Ammon's horn (tissue), 1 donor: ENCODE measurements at places on chromosomes 1 and 21.

DNA sequence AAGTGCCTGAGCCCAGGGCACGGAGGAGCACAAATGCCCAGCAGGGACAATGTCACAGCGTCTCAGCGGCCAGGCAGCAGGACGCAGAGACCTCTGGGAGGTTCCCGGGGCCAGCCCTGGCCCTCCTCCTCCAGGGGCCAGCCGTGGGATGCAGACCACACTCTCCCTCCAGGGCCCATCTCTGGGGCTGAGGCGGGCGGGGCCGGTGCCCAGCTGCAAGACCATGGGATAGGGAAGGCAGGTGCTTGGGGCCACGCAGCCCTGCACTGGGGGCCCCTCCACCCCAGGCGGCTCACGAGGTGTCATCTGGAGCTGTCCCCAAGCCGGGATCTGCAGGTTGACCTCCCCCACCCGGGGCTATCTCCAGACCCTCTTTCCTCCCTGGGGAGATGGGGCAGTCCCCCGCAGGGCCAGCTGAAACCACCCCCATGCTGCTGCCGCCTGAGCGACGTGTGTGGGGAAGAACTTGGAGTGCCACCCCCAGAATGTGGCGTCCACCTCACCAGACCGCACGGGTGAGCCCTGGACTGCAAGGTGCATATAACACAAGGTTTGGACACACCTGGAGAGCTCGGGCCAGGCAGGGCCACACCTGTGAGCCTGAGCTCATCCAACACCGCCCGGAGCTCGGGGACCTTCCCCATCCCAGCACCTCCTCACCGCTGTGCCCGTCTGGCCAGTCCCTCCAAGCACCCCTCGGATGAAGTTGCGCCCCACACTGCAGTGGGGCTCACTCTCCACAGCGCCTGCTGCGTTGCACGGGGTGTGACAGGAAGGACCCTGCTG, 4.1 kb upstream of the TTLL10 start:
- no peak for DNase-seq

- DNase-seq, result no peak
Observed at GRCh38 chr1:186079084-186079684, 295.9 kb downstream of the TPR start.

GRCh38 chr21:42366292-42367010, at the start of gene TFF1:
TSS of gene TFF1 (minus strand) at chr21:42366535. CDS start at chr21:42366495, 40 bp downstream.
- DNase-seq, result no peak

DNA sequence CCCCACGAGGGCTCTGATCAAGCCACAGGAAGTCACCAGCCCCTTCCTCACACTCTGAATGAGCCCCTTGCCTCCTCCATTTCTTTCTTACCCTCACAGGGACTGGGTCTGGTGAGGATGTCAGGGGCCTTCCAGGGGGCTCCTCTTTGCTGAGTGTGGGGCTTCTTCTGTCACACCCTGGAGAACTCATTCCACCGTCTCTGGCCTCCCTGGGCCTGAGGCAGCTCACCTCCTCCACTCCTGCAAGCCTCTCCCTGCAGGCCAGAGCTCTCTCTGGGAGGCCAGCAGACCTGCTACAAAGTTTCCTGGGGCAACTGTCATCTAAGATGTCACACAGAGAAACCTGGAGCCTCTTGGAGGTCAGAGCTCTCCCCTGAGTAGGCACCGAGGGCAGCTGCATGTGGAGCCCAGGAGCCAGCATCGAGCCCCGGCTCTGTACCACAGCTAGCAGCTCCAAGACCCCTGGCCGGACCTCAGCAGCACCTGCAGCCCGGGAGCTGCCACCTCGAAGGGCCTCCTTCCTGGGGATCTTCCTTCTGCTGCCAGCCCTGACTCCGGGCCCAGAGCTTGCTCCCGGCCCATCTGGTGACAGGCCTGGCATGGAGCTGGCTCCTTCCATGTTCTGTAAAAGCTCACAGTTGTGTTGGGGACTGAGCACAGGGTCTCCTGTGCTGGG, 1.1 kb downstream of the SPOCD1 start:
- no peak for DNase-seq

DNA sequence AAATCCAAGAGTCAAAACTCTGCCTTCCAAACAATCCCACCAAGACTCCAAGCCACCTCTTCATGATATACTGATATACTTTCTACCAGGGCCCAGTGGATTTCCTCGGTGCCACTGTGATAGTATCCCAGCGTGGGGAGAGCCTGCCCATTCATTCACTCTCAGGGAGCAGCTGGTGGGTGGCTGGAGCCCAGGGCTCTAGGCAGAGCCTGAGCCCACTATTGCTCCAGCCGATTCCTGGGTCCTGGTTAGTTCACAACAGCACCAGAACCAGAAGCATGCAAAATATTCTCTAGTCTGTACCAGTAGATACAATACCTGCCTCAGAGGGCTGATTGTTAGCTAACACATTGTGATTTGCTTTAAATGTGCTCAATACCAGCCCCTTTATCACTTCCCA, 831 bp downstream of the CSRP1 start:
- peak; percentile 57 for DNase-seq

DNA sequence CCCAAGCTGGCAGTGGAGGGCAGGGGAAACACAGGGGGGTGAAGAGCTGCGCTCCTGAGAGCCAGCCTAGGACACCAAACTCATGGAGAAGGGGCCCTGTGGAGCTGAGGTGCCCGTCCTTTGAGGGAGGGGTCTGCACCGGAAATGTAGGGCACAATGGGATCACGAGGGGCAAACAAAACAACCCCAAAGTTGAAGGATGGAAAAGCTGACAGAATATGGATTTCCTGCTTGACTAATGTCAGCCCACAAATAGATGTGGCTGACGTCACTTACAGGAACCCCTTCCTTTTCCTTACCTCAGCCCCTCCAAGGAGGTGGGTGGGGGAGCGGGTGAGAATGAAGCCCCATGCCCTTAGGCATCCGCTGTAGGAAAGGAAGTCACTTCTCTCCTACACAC, 110.9 kb downstream of the KCNN3 start:
- no peak for DNase-seq

GRCh38 chr1:42973799-42974198, 15.1 kb upstream of the SLC2A1 start:
- DNase-seq, result no peak

- DNase-seq, result no peak
Observed at GRCh38 chr1:46137916-46138315, 5.5 kb upstream of the PIK3R3 start.

DNA sequence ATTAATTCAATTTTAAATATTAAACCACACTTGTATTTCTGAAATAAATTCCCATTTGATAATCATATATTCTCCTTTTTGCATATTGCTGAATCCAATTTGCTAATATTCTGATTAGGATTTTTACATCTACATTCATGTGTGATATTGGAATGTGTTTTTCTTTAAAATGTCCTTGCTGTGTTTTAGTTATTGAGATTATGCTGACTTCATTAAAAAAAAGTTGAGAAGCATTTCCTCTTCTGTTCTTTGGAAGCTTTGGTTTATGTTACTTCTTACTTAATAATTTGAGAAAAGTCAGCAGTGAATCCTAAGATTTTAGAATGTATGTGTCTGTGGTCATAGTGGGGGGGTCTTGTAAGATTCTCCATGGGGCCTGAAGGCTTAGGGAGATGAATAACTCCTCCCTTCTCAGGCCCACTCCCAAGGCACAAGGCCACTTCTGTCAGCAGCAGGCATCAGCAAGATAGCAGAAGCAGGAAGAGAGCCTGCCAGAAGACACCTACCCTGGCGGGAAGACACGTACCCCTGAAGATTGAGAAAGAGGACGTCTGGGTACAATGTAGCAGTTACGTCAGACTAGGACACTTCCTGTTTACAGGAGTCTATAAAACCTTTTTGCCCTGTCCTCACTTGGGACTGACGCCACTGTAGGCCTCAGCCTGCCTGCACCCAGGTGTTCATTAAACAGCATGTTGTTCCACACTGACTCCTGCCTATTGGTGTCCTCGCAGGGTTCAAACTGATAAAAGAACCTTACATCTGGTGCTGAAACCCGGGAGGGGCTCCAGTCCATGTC, 56.9 kb downstream of the ODF2L start:
- no peak for DNase-seq

GRCh38 chr21:35406635-35407034, 357.5 kb upstream of the RUNX1 start:
- DNase-seq, result no peak

DNA sequence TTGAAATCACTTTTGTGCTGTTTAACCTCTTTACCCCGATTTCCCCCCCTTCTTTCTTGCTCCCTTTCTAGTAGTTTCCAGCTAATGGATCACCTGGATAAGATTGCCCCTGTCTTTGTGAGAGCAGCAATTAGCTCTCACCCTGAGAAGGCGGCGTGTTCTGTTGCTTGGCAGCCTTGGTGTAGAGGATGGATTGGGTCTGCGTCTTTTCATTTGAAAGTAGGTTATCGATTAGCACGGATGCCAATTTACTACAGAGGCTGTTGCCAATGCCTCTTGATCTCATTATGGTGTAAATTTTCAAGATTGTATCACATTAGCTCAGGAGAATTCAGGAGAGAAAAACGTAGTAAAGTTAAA, 26.4 kb downstream of the KIF26B start:
- no peak for DNase-seq

GRCh38 chr1:45979778-45980176, 152.7 kb downstream of the PIK3R3 start:
- DNase-seq, result no peak

DNA sequence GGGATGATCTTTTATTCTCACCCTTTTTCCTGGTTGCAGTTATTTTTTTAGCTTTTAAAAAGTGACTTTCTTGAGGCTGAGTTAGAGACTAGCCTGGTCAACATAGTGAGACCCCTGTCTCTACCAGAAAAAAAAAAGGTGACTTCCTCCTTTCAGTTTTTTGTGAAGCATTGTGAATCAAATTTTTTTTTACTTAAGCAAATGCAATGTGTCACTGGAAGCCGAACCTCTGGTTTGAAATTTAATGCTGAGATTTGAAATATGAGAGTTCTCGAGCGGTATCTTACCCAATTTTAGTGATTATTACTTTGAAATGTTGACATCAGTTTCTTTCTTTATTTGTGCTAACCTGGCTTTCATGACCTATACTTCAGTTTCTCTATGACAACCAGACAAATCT, 3.6 kb downstream of the CAP1 start:
- DNase-seq, result no peak

GRCh38 chr1:110561596-110561995, 42.6 kb upstream of the KCNA10 start:
- no peak for DNase-seq

- DNase-seq, result no peak
Observed at GRCh38 chr1:156135930-156136871, 17.2 kb upstream of the SEMA4A start.

- DNase-seq, result no peak
Observed at GRCh38 chr1:5933050-5933449, 59.2 kb downstream of the NPHP4 start.

GRCh38 chr1:113641396-113641795, 117.9 kb downstream of the PHTF1 start:
- no peak for DNase-seq

GRCh38 chr1:96772349-96772748, 50.8 kb downstream of the PTBP2 start:
- no peak for DNase-seq

GRCh38 chr1:101283443-101283842, 46.6 kb downstream of the S1PR1 start:
- DNase-seq, result no peak

DNA sequence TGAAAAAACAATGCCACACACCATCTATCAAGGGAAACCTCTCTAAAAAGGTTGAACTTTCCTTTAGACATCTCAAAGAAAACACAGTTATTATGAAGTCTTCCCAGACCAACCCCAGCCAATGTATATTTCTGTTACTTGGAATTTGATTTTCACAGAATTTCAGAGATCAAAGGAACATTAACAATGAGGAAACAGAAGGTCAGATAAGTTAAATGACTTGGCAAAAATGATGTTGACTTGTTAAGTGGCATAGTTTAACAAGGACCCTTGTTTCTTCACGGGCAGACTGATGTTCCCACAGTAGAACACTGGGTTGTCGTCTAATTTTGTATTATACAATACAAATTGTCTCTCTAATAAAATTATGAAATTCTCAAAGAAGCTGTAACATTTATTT, 29.0 kb downstream of the NME7 start:
- no peak for DNase-seq

DNA sequence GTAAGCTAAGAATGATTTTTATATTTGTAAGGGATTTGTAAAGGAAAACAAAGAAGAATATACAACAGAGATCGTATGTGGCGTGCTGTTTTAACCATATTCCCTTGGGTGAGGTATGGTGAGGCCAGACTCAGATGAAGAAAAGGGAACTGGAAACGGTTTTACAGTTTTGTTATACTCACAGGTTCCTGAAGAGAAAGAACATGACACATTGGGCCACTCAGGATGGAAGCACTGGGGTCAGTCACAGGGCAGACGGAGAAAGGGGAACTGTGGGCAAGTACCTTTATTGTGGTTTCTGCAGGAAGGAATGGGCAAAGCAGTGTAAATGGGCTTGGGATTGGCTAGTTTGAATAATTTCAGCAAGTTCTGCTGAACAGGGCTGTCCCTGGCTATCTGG, 177.4 kb downstream of the LBR start:
- DNase-seq, result no peak

DNA sequence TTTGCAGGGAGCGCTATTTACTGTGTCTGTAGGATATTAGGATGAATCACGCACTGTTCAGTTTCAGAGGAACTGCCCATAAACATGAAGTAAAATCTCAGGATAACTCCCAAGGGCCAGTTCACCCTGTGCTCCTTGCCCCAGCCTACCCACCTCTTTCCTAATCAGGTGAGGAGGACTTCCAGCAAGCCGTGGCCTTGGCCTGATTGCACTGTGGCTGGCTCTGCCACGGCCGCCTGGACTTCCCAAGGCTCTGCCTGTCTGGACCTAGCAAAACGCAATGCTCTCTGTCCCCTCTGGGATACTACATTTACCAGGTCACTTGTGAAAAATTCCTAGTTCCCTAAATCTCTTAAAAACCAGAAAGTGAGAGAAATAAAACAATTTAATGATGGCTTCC, 7.4 kb upstream of the ASCL5 start:
- DNase-seq, result no peak

DNA sequence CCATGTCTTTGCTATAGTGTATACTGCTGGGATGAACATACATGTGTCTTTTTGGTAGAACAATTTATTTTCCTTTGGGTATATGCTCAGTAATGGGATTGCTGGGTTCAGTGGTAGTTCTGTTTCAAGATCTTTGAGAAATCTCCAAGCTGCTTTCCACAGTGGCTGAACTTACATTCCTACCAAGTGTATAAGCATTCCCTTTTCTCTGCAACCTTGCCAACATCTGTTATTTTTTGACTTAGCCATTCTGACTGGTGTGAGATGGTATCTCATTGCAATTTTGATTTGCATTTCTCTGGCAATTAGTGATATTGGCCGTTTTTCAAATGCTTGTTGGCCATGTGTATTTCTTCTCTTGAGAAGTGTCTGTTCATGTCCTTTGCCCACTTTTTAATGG, 37.5 kb upstream of the ANGPTL1 start:
- DNase-seq, result no peak

GRCh38 chr1:224781800-224782199, 147.7 kb upstream of the DNAH14 start:
- no peak for DNase-seq
